ENCODE measurements at places on chromosomes 5 and 9. TPM values are rescaled to one million over a fixed set of nuclear protein-coding genes. Genes with fewer than 3 reads are reported as not detected.

RRAGA gene
- total RNA-seq = 67.4 TPM

- no peak overlapping the region for H3K27ac ChIP-seq
- H3K4me1 ChIP-seq = no peaks in the 10 kb centered on the region
- H3K4me3 ChIP-seq = no peak overlapping the region
- no peaks in the 10 kb centered on the region for H3K36me3 ChIP-seq
These were observed 63.8 kb upstream of the ANKH start for GRCh38 chr5:14935341-14935740.

- no peaks in the 10 kb centered on the region for H3K4me1 ChIP-seq
- H3K27ac ChIP-seq = no peak overlapping the region
- H3K36me3 ChIP-seq = no peaks in the 10 kb centered on the region
These were observed 211.6 kb downstream of the ATP10B start for GRCh38 chr5:160640406-160640805.

TMEM252 gene
- not detected for total RNA-seq

DNA sequence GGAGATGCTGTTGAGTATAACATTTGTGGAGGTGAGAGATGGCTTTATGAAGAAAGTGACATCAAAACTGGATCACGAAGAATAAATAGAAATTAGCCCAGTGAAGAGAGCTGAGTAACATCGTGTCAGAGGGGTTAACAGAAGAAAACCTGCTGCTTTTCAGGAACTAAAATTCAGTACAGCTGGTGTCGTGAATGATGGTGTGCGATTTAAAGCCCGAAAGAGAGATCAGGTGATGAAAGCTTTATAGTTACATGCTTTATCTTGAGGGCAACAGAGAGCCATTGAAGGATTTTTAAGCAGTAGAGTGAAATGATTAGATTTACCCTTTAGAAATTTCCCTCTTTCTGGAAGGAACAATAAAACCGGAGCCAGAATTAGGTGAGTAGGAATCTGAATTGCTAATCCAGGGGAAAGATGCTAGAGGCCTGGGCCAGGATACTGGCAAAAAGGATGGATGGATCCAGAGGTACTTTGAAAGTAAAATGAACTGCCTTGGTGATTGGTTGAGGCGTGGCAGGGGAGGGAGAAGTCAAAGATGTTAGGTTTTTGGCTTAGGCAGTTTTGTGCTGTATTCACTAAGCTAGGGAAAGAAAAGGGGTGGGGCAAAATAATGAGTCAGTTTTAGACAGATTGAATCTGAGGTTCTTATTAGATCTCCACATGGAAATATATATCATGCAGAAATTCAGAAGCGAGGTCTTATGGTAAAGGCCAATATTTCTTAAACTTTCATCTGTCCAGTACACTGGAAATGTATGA lies 3.4 kb downstream of the LRRC70 start:
- no peak for DNase-seq
- H3K36me3 ChIP-seq = no peaks in the 10 kb centered on the region
- H3K27me3 ChIP-seq = no peaks in the 10 kb centered on the region
- H3K4me1 ChIP-seq = no peaks in the 10 kb centered on the region
- no peak overlapping the region for H3K27ac ChIP-seq
- H3K4me3 ChIP-seq = no peak overlapping the region

GRCh38 chr5:95913663-95914062 lies 48.0 kb downstream of the ELL2 start:
- H3K4me1 ChIP-seq = peaks cover 64% of the 10 kb centered on the region
- no peaks in the 10 kb centered on the region for H3K27me3 ChIP-seq
- H3K36me3 ChIP-seq = no peaks in the 10 kb centered on the region
- H3K4me3 ChIP-seq = no peak overlapping the region
- no peak overlapping the region for H3K27ac ChIP-seq

Measured in stomach (tissue), 19 donors.